ENCODE measurements at places on chromosomes 4 and X.
A peak's percentile ranks its signal among the peaks of the same experiment; 100 is the strongest.

DNA sequence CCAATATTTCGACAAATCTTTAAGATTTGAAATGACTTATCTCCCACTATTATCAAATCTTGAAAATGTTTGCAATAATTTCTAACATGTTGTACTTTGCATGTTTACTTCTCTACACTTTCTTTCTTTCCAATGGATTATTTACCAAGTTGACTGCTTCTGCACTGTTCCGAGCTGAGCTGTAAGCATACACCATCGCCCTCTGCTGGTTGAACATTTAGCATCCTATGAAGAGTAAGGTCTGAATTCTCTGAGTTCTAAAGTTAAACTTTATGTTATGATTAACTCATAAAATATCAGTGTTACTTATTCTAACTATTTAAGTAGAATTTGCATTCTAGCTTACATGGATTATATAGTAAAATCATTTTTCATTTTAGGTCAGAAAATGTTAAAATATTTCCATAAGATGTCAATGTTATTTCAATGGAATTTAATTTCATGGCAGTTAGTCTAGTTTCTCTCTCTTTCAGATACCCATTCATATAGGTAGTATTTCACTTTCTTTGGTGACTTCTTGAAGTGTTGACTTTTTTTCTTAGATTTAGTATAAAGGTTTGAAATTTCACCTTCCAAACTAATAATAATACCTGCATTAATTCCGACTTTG lies 137.4 kb downstream of the DKK2 start:
- DNase-seq, result no peak

DNA sequence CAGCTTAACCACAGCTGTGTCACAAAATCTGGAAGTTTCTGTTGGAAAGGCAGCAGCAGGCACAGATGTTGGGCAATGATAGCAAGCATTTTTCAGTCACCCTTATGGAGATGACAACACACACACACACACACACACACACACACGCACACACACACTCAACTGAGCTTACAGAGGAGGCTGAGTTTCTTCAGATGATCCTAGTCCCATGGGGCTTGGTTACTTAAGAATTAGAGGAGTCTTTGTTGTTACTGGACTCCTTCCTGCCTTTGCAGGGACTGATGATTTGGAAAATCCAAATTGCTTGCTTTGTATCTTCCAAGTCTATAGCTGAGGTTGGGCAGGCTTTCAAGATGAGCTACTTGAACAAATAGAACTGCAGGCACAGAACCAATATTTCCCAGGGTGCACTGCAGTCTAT lies 740.1 kb upstream of the PITX2 start:
- no peak for DNase-seq

DNA sequence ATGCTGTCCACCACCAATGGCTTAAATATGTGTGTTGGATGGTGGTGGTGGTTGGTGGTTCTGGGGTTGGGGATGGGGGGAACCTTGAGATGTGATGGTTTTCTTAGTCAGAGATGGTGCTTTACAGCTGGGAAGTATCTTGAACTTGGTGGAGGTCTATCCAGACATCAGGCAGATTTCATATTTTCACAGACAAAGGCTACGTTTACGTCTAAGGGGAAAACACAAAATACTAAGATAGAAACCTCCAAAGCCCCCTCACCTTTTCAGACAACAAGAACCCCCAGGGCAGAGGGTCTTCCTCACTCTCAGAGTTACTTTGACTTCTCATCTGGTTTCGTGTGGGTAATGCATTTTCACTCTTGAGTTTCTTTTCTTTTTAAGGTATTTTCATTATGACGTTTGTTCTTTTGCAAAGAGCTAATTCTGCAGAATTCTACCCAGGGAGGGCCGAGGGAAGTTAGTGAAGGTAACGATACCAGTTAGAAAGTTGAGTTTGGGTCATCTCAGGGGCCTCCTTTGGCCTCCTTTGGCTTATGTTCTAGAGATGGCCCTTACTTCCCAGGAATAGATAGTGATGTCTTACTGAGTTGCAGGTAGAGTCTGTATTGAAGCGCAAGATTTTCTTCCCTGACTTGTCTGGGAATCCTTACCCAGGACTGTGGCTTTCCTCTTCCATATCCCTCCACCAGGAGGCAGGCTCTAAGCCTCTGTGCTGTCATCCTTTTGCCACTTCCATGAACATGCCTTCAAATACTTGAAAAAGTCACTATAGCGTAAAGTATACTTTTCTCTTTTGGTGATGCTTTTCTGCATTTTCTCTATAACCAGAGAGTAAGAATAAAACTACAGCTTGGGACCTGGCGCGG lies 31.9 kb downstream of the RHOH start:
- DNase-seq, result no peak

GRCh38 chr4:7356667-7357310 lies 77.9 kb downstream of the PSAPL1 start:
- no peak for DNase-seq

- DNase-seq, result no peak
Observed at GRCh38 chr4:123877551-123877950, 481.0 kb downstream of the SPRY1 start.

DNA sequence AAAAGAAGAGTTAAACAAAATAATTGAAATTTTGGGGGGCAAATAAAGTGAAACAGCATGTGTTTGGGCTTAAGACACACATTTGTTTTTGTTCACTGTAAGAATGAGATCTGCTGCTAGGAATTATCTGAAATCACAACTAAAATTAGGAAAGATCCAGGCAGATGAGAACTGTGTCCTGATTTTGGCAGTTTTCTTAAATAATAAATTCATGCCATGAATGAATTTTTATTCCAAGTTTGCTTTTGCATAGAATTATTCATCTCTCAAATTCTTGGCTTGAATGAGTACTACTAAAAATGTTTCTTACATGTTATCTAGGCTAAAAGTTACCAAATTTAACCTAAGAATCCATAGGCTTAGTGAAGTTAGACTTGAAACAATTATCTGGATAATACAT lies 321.7 kb downstream of the ANK2 start:
- no peak for DNase-seq

- DNase-seq, result no peak
Observed at GRCh38 chr4:66014146-66014765, 344.0 kb upstream of the EPHA5 start.

DNA sequence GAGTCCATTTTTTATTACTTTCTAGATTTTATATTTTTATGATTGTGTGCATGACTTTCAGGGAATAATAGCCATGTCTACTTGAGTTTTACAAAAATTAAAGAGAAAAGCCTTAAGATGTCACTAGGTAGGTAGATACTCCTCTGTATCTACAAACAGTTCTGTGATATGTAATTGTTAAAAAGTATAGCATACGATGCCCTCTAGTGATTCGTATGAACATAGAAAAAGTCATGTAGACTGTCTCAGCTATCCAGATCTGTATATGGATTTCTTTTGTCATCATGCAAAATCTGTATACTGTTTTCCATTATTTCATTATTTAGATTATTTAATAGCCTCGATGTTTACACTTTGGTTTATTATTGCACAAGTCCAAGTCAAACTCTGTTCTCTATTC lies 856.6 kb downstream of the CENPC start:
- DNase-seq, result no peak

DNA sequence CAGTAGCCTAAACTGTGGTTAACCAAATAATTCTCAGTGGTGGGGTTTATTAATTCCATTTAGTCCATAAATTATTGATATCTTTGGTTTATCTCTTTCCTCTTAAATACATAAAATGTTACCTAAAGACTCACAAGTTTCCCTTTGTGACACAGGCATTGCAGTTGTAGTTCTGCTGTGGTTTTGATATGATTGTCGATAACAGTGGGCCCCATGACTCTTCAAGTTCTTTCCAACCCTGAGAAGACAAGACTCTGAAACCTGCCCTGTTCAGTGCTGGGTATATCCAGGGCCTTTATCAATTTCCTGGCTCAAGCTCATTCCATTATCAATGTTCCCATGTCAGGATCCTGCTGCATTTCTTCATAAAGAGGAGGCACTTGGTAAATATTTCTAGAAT lies 117.9 kb upstream of the TBC1D9 start:
- DNase-seq, result no peak

GRCh38 chr4:110119880-110120279 lies 78.5 kb downstream of the ELOVL6 start:
- no peak for DNase-seq

- peak; percentile 13 for DNase-seq
Observed at GRCh38 chr4:99811850-99812249, 4.8 kb upstream of the DAPP1 start.

GRCh38 chr4:182453830-182454229 lies 210.6 kb downstream of the TENM3 start:
- DNase-seq, result no peak

- DNase-seq, result no peak
Observed at GRCh38 chr4:101774807-101775206, 15.7 kb upstream of the BANK1 start.

DNA sequence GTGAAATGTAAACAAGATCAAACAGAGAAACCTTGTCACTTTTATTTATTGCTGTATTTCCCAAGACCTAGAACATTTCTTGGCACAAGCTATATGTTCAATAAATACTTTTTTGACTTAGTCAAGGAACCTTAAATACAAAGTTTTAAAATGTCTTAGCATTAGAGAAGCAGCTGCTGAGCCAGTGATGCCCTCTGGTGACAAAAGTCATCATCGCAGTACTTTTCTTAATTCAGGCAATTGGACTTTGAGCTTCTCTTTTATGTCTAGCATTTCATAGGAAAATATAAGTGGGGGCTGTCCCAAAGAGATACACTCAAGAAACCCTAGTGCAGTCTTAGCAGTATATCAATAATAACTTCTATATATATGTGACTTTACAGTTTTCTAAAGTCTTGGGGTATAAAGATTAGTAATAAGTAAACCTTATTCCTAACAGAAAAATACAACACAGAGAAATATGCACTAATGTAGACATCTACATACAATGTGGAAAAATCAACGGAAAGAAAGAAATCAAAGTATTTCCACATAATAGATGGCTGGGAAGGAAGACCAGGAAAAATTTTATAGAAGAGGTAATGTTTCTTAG lies 118.4 kb downstream of the DTHD1 start:
- no peak for DNase-seq

GRCh38 chrX:149453906-149454822 lies 50.9 kb downstream of the IDS start:
- no peak for DNase-seq

Data from stimulated activated CD4-positive, alpha-beta T cell treated with anti-CD3 and anti-CD28 coated beads, Interleukin-1b, Interleukin-23, amount 100 ng/mL, for 4 hours (primary cell).